ENCODE measurements at places on chromosomes 7 and 10.

DNA sequence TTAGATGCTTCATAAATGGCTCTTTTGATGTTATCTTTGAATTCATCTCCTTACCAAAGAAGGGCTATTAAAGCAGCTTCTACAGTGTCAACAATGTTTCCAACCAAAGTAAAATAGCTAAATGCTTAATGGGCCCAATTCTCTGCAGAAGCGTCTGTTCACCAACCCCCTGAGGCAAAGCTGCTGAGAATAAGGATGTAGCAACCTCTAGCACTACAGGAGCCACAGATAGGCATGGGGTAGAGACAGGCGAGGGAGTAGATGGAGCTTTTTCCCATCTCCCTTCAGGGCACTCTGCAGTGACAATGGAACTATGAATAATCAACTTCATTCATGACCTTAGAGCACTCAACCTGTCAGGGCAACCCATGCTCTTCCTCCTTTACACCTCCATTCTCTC lies 134.1 kb downstream of the FZD1 start:
- no peak for DNase-seq

GRCh38 chr7:20089431-20089830 lies 127.8 kb downstream of the MACC1 start:
- DNase-seq: no peak

GRCh38 chr10:44974628-44975430 lies 3.8 kb downstream of the DEPP1 start:
- DNase-seq: peak; percentile 32

DNA sequence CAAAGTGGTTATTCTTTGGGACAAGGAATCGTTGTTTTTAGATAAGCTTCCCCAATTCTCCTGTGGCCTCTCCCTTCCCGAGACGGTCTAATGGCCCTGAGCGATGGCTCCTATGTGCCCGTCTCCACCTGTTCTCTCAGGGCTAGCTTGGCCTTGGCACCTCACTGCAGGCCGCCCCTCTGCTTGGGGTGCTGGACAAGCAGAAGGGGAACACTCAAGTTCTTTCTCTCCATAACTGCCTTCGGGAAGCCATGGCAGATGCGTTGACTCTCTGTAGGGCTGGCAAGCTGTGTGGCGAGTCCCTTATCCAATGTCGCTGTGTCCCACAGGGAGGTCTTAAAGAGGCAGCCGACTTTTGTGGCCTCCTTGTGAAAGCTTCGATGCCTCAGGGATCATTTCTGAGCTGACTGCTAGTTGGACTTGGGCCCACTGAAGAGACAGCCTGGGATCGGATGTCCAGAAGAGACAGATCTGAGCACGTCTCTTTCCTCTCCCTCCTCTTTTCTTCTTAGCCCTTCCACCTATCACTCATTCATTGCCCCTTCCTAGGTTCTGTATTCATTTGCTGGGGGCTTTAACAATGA lies 70.8 kb downstream of the GRK5 start:
- no peak for DNase-seq

GRCh38 chr10:91054325-91054724 lies 133.4 kb upstream of the ANKRD1 start:
- DNase-seq: no peak

GRCh38 chr10:34124522-34125035 lies 690.5 kb downstream of the PARD3 start:
- DNase-seq: no peak

DNA sequence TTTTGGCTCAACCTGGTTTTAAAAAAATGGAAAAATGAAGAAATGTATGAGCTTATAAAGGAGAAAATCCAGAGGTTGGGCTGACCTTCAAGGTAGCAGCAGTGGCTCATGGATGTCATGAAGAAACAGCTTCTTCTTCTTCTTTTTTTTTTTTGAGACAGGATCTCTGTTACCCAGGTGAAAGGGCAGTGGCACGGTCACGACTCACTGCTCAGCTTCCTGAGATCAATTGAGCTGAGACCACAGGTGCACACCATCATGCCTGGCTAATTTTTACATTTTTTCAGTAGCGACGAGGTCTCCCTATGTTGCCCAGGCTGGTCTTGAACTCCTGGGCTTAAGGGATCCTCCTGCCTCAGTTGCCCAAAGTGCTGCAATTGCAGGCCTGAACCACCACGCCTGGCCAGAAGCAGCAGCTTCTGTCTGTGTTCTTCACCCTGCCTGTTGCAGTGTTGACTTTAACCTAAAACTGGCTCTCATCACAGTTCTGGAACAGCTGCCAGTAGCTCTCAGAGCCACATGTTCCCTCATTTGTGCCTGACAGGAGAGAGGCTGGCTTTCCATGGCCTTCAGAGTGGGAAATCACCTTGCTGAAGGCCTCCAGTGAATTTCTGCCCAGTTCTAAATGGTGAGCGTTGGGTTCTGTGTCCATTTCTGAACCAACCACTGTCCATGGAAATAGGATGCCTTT lies 117.7 kb downstream of the PFKFB3 start:
- DNase-seq: no peak

- no peak for DNase-seq
These were observed 12.1 kb upstream of the NPFFR1 start for GRCh38 chr10:70295926-70296325.

Data from stimulated activated CD8-positive, alpha-beta memory T cell treated with anti-CD3 and anti-CD28 coated beads, Interleukin-12 subunit alpha, Interleukin-12 subunit beta, amount 100 ng/mL, for 1 hour (primary cell).